NCI-H748 treated with DMSO at 0.1 percent for 48 hours (cell line): ENCODE measurements at places on chromosomes 2 and 18.

DNA sequence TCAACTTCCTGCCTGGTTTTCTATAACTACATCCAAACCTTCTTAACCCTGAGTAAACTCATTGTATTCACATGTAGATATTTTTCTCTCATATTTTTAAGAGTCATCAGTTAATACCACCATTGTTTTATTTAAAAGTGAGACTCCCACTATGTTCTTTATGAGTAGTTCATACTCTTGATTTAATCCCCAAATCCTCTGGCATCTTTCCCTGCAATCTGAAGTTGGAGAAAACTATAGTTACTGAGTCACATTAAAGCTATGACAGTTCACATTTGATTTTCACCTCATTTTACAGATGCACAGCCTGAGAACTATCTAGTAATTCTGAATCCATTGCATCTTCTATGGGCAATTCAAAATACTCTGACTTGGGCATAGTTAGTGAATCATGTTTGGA lies 1358.7 kb upstream of the NRXN1 start:
- DNase-seq, result no peak

- DNase-seq, result no peak
Measured at GRCh38 chr2:7621018-7621814, 704.0 kb downstream of the RNF144A start.

DNA sequence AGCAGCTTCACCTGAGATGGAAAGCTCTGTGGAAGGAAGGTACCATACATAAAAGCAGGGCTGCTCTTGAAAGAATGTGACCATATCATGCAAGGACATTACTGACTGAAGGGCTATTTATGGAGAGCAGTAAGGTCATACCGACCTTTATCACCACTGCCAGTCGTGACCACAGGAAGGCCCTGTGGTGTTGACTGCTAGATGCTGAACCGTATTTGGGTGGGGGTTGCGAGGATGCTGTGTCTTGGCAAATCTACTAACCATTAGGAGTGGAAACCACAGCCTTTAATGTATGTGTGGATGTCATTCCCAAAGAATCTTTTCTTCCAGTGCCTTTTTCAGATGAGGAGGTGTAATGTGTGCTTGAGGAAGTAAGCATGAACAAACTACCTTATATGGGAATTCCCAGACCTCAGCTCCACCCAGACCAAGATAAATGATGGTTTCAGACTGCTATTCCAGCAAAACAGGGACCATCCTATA lies 60.8 kb downstream of the LIMS1 start:
- no peak for DNase-seq

- DNase-seq, result no peak
Measured at GRCh38 chr2:2014251-2014771, 270.0 kb upstream of the PXDN start.

GRCh38 chr18:13562494-13563029 lies 163.8 kb downstream of the FAM210A start:
- DNase-seq, result no peak

- no peak for DNase-seq
Measured at GRCh38 chr2:107102176-107102575, 216.2 kb upstream of the ST6GAL2 start.

DNA sequence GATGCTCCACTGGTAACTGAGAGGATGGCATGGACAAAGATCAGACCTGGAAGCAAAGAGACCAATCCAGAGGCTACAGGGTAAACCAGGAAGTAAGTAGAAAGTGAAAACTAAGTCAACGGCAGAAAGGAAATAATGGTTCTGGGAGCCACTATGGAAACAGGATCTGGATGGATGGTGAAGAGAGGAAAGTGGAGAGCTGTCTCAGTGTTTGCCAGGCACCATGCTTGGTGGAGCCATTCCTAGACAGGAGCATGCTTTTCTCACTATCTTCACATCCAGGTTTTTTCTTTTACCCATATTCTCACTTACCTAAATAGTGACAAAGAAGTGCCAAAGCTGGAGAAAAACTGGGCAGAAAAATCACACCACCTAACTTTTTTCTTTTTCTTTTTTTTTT lies 22.2 kb downstream of the ZNF521 start:
- no peak for DNase-seq

DNA sequence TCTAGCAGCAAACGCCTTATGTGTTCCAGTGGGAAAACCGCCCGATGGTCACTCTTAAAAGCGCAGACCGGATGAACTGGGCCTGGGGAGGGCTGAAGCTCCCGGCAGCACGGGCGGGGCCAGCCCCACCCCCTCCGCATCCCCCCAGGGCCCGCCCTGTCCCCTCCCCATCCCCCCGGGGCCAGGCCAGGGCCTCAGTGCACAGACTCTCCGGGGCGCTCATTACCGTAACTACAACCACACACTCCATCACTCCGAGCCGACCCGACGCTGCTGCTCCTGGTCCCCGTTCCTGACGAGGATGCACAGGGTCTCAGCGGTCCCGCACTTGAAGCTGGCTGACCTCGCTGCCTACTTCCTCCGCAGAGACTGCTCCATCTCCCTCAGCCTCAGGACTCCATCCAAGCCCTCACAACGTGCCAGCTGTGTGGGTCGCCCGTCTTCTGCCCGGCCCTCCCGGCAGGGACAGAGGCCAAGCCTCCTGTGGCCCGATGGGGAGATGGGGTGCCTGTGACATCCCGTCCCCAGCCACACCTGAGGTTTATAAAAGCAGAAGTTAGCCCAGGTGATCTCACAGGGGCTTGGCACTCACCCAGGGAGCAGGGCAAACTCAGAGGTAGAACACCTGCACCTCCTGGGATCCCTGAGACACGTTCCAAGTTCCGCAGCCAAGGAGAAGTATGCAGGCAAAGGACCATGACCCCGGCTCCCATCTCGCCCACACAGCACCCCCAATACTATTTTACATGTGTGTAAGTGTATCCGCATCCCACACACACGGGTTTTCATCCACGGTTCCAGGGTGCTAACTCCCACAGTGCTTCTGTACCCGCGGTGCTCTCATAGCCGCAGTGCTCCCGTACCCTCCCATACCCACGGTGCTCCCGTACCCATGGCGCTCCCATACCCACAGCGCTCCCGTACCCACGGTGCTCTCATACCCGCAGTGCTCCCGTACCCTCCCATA lies 36.0 kb downstream of the SLC66A2 start:
- no peak for DNase-seq

GRCh38 chr18:21004726-21005125 lies 106.9 kb downstream of the ROCK1 start:
- no peak for DNase-seq

DNA sequence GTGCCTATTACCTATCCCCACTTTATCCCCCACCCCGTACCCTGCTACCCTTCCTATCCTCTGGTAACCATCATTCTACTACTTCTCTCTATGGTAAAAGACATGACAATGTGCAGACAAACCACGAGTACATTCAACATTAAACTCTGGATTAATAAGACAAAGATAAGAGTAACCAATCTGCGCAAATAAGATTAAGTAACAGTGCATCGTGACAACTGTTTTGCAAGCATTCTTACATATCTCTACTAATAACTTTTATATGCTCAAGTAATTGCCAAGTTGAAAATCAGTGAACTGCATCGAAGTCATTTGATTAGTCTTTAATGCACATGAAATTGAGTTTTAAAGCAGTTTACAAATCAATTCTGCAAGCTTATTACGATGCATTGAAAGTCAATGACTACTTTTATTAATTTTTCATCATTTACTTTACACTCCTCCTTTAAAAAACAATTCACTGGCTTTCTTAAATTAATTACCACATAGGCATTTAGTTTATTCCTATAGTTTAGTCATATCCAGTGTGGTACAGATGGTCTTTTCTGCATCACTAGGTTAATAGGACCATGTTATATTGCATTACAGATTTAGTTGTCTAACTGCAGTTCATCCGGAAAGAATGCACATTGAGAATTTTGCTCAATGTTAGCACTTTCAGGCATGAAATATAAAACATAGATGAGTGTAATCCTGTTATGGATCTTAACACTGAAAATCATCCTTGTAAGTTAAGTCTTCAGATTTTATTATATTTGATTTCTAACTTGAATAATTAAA lies 178.1 kb downstream of the GCA start:
- DNase-seq, result no peak

GRCh38 chr18:59005262-59005661 lies 134.4 kb upstream of the SEC11C start:
- DNase-seq, result no peak

- DNase-seq, result no peak
Measured at GRCh38 chr2:63347361-63347760, 240.9 kb downstream of the WDPCP start.

DNA sequence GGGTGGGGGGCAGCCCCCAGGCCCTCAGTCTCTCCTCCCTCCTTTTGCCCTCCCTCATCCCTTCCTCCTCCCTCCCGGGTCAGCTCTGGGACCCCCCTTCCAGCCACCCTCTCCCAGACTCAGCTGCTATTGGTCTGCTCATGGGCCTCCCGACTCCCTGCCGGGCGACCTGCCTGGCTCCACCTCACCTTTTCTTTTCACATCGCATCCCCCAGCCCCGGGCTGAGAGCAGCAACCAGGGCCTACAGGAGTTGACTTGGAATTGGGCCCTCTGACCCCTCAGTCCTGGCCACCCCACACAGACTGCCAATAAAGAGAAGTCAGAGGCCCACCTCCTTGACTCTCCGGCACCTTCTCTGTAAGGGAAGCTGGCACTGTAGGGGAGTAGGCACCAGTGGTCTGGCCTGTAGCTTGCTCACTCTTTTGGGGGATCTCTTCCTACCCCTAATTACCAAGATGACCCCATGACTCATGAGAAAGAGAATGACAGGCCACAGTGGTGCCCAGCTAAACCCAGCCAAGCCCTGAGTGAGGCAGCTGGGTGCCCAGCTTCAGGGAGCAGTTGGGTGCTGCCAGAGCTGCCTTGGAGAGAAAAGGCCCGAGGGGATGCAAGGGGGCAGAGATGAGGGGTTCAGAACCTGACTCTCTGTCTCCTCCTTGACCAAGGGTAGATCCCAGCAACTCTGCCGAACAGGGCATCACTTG lies 2.0 kb upstream of the ECEL1 start:
- no peak for DNase-seq

GRCh38 chr2:74379851-74380789 lies at the start of gene DCTN1:
TSS of gene DCTN1 (minus strand) at chr2:74380311. CDS start at chr2:74380037, 274 bp downstream.
- no peak for DNase-seq

GRCh38 chr18:75045272-75045671 lies 163.7 kb downstream of the PTGR3 start:
- no peak for DNase-seq

DNA sequence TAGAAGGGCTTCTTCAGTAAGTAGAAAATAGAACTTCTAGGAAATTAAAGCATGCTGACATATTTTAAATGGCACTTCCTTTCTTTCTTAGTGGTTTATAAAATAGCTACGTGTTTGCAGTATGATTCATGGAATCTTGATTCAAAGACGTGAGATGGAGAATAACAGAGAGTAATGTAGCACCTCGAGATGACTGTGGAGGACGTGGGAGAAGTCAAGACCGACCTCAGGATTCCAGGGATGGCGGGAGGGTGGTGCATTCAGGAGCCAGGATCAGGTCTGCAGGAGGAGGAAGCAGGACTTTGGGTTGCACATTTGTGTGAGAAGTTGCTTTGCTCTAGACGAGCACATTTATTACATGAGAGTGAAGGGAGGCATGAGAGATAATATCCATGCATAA lies 56.0 kb downstream of the DCDC2C start:
- DNase-seq, result no peak

GRCh38 chr18:40529478-40529877 lies 1425.6 kb upstream of the PIK3C3 start:
- no peak for DNase-seq

DNA sequence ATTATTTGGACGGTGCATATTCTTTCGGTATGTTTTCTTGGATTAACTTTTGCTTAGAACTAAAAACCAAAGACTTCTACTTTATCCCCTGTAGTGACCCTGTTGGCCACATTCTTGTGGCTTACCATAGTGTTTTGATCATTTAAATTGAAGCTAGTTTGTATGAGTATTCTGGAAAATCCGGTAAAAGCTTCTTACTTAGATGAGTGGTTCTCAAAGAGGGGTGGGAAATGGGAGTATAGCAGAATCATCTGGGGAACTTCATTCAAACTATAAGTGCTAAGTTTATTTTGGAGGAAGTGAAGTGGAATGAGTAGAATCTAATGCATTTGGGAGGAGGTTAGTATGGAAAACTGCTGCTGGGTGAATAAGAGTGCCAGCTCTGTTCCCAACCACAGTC lies 3.8 kb downstream of the PPP1CB start:
- DNase-seq, result no peak

DNA sequence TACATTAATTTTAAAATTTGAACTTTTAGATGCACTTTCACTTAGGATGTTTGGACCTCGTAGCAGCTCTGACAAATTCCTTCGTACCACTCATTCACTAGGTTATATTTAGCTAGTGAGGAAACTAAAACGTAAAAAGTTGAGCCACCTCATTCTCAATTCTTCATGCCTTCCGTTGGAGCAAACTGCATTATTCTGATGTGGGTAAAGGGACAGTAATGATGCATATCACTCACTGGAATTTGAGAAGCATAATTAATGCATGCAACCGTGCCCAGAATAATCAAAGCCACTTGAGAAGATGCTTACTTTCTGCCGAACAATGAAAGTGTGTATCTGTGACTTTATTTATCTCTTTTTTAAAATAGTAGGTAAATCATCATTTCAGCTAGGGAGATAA lies 2.2 kb downstream of the CNOT9 start:
- DNase-seq, result no peak

GRCh38 chr2:179837408-179837807 lies 24.0 kb downstream of the ZNF385B start:
- DNase-seq, result no peak

DNA sequence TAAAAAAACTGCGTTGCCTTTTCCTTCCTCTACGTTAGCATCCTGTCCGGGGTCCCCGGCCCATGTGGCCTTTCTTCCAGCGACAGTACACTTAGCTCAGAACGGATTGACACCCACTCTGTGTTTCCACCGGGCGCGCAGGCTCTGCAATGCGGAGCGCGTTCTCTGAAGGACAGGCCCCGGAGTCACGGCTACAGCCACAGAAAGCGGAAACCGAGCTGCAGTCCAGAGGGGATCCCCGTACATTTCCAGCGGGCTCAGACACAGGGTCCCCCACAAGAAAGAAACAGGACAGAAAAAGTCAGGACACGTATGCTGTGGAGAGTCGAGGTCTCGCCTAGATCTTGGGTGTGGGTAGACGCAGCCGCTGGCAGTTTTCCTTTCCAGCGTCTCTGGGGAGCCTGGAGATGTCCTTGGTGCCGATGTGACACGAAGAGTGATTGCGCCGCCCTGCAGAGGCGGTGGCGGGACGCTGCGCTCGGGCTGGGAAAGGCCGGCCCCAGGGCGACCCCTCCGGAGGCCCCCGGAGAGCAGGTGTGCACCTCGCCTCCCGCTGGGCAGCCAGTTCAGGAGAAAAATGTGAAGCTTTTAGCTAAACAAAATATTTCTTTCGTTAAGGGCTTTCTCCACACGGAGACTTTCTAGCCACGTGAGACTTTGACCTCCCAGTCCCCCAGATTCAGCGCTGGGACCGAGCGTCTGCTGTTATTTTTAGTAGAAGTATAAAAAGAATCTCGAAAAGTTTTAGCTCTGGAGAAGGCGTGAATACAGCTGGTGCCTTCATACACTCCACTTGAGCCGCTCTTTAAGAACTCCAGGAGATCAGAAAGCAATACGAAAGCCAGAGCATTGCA lies 1.3 kb upstream of the ACKR3 start:
- DNase-seq, result no peak

GRCh38 chr2:176158855-176159662 lies 2.0 kb downstream of the HOXD3 start:
- DNase-seq, result no peak

GRCh38 chr2:39741871-39742270 lies 37.2 kb downstream of the THUMPD2 start:
- DNase-seq, result no peak
